ENCODE measurements at places on chromosomes 3 and 15.

DNA sequence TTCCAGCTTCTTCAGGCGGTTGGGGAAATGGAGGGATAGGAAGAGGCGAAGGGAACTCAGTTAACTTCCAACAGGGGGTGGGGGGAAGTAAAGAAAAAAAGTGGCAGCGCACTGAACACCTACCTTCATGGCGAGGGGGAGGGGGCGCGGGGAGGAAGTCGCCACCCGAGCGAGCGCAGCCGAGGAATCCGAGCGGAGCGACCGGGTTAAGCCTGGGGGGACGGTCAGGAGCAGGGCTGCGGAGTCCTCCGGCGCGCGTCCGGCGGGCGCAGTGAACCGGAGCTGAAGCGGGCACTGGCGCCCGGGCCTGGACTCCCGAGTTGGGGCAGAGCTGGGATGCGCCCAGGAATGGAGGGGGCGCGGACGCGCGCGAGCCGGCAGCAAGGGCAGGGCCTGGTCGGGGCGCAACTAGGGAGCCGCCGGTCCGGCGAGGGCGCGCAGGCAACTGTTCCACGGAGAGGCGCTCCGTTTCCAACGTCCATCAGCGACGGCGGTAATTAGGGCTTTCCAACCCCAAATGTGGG lies at the start of gene WNT5A:
Gene WNT5A (minus strand): TSS at position 450 of the 524 bp plus-strand sequence. CDS start 321 bp downstream, at position 129.
- no peak for DNase-seq

GRCh38 chr3:97699889-97700288 lies 64.7 kb upstream of the ARL6 start:
- DNase-seq, result no peak

DNA sequence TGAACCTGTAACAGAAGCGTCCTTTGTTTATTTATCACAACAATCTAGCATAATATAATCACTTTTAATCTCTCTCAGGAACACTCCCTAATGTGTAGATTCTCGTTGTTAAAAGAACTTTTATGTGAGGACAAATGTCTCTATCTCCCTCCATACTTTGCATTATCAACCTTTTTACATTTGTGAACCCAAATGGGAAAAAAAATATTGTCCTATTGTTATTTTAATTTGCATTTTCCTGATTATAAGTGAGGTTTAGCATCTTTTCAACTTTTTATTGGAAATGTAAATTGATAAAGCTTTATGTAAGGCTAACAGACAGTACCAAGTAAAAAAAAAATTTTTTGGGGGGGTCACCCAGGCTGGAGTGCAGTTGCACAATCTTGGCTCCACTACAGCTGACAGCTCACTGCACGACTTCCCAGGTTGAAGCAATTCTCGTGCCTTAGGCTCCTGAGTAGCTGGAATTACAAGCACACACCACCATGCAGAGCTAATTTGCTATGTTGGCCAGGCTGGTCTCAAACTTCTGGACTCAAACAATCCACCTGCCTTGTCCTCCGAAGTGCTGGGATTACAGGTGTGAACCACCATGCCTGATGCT lies 33.0 kb upstream of the DENND4A start:
- DNase-seq, result no peak

GRCh38 chr15:83305704-83306291 lies 21.3 kb upstream of the BNC1 start:
- DNase-seq, result no peak

DNA sequence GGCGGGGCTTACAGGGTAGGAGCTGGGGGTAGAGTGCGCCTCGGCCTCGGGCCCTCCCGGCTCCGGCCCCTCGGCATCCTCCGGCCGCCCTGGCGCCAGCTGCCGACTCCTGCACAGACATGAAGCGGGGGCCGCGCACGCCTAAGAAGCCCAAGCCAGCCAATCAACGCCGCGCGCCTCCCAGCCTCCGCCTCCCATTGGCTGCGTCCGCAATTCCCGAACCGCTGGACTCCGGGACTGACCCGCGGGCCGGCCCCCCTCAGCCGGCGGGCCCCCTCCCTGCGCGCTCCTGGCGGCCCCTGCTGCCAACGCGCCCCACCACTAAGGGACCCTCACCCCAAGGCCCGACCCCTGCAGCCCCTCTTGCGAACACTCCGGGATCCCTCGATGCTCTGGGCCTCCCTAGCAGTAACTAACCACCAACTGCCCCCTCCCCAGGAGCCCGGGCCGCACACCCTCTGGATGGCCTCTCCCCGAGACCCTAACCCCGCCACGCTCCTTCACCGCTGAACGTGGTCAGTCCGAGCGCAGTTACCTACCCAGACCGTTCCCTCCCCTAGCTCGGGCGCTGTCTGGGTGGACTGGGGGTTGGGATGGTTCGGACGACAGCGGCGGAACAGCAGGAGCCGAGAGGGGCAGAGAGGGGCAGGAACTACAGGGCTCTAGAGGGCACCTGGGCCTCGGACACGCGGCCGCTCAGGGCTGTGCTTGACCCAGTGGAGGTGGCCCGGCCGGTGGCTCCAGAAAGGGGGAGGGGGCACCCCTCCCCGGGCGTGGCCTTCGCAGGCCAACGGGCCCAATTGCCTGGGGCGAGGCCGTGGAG lies 5.0 kb downstream of the GATA2 start:
- peak; percentile 27 for DNase-seq

GRCh38 chr3:152413240-152413639 lies 144.5 kb downstream of the MBNL1 start:
- no peak for DNase-seq

DNA sequence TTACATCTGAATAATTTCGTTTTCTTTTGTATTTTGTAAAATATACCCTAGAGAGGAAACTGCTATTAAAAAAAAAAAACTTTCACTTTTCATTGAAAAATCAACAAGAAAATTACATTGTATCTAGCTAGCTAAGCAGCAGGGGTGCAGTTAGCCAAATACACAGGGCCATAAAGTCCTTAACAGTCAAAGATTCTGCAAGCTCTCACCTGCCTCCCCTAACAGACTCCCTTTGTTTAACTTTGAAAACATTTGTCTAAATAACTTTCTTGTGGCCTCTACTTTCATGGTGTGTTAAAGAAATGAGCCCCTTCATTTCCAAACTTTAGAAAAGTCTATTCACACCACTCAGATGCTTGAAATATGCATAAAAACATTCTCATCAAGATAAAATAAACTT lies 23.3 kb downstream of the CBLB start:
- DNase-seq, result no peak

DNA sequence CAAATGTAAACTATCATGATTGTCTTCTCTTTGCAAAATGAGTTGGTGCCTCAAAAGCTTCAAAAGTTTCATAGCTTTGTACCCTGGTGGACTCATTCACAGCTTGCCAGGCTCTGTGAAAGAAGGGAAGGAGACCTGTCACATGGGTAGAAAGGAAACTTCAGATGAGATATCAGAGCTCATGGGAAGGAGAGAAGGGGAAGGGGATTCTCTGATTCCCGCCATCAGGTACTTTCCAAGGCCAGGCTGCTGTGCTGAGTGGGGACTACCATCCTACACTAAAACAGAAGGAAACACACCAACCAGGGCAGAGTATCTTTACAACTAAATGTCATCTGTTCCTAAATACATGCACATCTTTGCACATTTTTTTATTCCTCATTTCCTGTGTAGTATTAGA lies 9.2 kb downstream of the ILDR1 start:
- no peak for DNase-seq

GRCh38 chr3:5126586-5126985 lies 4.5 kb downstream of the ARL8B start:
- peak; percentile 22 for DNase-seq

DNA sequence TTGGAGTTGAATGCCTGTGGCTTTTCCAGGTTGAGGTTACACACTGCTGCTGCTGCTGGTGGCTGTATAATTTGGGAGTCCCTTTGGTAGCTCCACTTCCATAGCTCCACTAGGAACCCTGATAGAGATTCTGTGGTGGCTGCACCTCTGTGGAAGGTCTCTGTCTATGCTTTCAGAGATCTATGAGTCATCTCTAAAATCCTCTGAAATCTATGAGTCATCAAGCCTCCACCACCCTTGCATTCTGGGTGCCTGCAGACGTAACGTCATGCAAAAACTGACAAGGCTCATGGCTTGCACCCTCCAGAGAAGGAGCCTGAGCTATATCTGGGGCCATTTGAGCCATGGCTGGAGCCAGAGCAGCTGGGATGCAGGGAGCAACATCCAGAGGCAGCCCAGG lies 1037.0 kb upstream of the CFAP20DC start:
- DNase-seq, result peak; percentile 84

- DNase-seq, result no peak
Observed at GRCh38 chr3:51703761-51704510, 2.9 kb upstream of the GRM2 start.

DNA sequence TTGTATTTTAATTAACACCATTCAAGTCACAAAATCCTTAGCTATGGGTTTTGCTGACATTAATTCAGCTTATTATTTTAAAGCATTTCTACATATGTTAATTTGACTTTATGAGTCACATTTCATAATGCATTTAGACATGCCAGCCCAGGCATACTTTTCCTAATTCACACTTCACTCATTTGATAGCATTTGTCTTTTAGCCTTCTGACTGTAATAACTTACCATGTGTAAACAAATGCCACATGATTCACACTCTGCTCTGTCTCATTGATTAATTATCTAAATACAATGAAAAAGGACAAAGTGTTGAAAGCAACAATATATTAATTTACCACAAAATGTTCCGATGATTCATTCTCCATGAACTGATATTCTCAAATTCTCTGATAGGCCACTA lies 927.8 kb upstream of the EPHA6 start:
- DNase-seq, result no peak

Data from activated CD4-positive, alpha-beta T cell treated with anti-CD3 and anti-CD28 coated beads, Interleukin-2, amount 50 U/mL, for 16 hours (primary cell).